WERI-Rb-1 (cell line): ENCODE measurements at places on chromosomes 5 and 9.

GRCh38 chr9:113946496-113947115 lies 70.5 kb downstream of the ZNF618 start:
- no peak for DNase-seq

- DNase-seq, result no peak
These were observed 13.0 kb downstream of the SH3PXD2B start for GRCh38 chr5:172441262-172441751.

- peak; percentile 33 for DNase-seq
These were observed 70.2 kb upstream of the ALDH1A1 start for GRCh38 chr9:73023025-73023541.

DNA sequence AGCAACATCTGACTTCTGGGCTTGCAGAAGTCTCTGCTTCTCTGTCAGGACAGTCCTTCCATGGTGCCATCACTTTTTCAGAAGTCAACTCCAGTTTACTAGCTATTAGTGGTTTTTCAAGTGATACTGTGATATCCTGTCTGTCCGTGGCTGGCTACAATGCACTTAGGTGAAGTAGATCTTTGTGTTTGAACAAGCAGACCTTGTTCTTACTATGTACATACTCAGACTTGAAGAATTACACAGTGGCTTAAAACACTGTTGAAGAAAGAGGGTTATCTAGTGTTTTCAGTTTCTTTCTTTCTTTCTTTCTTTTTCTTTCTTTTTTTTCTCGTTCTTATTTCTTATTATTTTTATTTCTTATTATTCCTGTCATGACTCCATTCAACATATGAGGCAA lies 228.7 kb downstream of the NTRK2 start:
- DNase-seq, result no peak

DNA sequence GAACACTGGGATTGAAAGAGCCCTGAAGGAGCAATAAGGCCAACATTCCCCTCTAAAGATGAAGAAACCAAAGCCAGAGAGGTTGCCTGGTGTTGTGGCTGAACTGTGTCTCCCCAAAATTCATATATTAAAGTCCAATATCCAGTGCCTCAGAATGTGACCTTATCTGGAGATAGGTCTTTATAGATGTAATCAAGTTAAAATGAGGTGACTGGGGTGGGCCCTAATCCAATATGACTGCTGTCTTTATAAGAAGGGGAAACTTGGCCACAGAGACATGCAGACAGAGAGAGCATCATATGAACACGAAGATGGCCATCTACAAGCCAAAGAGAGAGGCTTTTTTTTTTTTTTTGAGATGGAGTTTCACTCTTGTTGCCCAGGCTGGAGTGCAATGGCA lies 66.9 kb upstream of the PLPP1 start:
- DNase-seq, result no peak

DNA sequence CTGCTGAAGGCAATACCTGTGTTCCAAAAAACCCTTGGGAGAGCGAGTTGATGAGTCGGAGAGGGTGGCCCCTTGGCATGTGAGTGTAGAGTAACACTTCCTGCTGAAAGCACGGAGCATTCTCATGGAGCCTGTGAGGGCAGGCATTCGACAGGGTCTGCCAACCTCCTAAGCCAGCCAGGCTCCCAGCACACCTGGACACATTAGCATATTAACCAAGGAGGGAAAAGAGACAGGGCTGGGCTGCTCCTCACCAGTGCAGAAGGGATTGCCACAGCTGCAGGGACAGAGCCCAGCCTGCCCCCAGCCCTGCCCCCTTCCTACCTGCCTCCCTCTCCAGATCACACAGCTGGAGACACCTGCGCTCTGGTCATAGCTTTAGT lies 46.4 kb upstream of the SEMA4D start:
- no peak for DNase-seq

DNA sequence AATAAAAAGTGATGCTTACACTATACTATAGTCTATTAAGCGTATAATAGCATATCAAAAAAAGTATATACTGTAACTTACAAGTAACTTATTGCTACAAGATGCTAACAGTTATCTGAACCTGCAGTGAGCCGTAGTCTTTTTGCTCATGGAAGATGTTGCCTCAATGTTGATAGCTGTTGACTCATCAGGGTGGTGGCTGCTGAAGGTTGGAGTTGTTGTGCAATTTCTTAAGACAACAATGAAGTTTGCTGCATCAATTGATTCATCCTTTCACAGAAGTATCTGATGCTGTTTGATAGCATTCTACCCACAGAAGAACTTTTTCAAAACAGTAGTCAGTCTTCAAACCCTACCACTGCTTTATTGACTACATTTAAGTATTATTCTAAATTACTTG lies 7.8 kb upstream of the C9orf40 start:
- no peak for DNase-seq

DNA sequence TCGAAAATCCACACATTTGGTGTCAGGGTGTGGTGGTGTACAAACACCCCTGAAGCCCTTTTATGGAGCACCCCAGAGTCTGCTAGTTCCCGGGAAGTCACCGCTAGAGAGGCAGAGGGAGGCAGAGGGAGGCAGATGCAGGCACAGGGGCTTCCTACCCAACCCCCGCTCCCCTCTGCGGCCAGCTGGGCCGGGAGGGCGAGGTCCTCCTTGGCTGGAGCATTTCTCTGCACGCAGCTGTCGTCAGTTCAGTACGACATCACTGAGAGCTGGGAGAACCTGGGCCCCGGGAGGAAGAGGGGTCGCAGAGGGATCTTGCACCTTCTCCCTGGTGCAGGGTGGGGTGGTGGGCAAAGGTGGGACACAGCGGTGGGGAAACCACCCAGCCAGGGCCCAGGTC lies 15.8 kb upstream of the UBAC1 start:
- peak; percentile 69 for DNase-seq

GRCh38 chr5:99441235-99441634 lies 512.4 kb upstream of the CHD1 start:
- DNase-seq, result no peak

- no peak for DNase-seq
These were observed 270.2 kb upstream of the RASA1 start for GRCh38 chr5:86997516-86997915.

- no peak for DNase-seq
These were observed 515.1 kb upstream of the TNC start for GRCh38 chr9:115633104-115633503.

DNA sequence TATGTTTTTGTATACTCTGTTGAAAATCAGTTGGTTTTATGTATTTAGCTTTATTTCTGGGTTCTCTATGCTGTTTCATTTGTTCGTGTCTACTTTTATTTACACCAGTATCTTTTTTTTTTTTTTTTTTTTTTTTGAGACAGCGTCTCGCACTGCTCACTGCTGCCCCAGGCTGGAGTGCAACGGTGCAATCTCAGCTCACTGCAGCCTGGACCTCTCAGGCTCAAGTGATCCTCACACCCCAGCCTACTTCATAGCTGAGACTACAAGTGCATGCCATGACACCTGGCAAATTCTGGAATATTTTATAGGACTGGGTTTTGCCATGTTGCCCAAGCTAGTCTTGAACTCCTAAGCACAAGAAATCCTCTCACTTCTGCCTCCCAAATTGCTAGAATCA lies 869.4 kb upstream of the CDH6 start:
- no peak for DNase-seq

- DNase-seq, result no peak
These were observed 233.7 kb downstream of the ARHGEF28 start for GRCh38 chr5:73859696-73860095.

GRCh38 chr5:170473642-170474041 lies 30.2 kb upstream of the KCNIP1 start:
- no peak for DNase-seq

DNA sequence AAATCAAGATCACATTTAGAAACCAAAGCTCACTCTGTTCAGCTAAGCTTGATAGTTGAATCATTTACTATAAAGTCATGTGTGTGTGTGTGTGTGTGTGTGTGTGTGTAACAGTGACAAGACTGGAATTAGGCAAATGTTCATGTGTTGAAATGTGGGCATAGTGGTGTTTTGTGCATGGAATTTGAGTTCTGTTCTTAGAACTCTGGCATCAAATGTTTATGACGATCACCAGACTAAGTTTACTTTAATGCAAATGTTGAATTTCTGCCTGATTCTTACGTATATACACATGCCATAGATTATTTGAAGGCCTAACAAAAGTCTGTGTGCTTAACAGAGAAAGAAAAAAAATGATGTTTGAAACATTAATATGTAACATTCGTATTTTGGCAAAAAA lies 72.8 kb upstream of the COL5A1 start:
- DNase-seq, result no peak

- DNase-seq, result no peak
These were observed 9.5 kb downstream of the CXXC5 start for GRCh38 chr5:139657363-139658321.

GRCh38 chr5:139394654-139395566 lies at the start of gene PROB1:
Gene PROB1 (minus strand): TSS chr5:139395104. CDS start chr5:139395081, 23 bp downstream.
- no peak for DNase-seq

DNA sequence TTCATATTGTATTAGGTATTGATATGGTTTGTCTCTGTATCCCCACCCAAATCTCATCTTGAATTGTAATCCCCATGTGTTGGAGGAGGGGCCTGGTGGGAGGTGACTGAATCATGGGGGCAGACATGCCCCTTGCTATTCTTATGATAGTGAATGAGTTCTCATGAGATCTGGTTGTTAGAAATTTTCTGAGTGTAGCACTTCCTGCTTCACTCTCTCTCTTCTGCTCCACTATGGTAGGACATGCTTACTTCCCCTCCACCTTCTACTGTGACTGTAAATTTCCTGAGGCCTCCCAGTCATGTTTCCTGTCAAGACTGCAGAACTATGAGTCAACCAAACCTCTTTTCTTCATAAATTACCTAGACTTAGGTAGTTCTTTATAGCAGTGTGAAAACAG lies 187.4 kb upstream of the SLC24A2 start:
- no peak for DNase-seq

DNA sequence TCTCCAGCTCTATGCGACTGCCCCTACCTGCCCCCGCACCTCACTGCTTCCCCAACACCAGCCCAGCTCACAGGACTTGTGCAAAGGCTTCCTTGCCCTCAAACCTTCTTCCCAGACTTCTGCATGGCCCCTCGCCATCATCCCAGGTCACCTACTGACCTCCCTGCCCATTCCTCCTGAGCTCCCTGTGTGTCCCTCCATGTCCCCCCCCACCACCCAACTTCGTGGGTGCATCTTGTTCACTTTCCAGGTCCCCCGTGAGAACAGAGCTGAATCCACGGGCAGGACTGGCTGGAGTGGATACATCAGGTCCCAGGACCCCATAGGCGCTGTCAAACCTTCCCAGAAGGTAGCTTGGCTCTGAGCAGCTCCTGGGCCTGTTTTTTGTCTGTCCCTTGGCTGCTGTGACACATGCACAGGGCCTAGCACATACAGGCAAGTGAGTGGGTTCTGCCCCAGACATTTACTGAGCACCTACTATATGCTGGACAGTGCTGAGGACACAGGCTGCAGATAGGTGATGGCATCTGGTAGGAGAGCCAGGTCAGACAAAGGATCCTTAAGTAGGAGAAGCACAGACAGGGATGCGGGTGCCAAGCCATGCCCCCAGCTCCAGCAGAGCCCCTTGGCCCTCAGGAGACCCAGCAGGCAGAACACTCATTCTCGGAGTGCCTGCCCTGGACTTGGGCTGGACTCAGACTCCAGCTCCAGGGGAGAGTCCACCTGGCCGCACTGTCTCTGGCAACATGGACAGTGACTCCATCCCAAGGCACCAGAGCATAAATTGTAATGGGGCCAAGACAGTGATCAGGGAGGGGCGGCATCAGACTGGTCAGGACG lies 15.0 kb downstream of the NINJ1 start:
- no peak for DNase-seq

- DNase-seq, result no peak
These were observed 45.3 kb upstream of the TTC39B start for GRCh38 chr9:15352306-15352705.

- no peak for DNase-seq
These were observed 176.4 kb downstream of the AUH start for GRCh38 chr9:91185193-91185886.

DNA sequence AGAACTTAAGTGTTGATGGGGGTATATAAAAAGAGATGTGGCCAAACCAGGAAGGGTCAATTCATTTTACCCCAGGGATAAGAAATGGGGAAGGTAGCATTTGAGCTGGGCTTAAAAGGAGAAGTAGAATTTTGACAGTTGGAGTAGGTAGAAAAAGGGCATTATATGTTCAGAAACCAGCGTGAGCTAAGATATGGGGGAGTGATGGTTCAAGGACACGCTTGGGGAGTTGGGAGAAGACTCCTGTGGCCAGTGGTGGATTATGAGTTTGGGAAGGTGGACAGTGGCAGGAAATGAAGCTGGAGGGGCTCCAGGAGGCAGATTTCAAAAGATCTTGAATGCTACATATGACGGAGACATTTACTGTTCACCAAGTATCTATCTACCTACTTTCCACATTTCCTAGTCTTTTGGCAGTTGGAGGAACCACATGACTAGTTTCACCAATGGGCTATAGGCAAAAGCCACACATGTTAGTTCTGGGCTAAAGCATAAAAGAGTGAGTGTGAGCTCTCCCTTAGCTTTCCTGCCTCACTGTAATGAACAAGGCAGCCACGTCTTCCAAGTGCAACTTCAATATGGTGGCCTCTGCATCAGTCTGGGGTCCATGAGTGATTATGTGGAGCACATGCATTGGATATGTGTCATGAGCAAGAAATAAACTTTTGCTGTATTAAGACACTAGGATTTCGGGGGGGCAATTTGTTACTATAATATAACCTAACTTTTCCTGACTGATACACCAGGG lies 15.7 kb upstream of the GSN start:
- no peak for DNase-seq

DNA sequence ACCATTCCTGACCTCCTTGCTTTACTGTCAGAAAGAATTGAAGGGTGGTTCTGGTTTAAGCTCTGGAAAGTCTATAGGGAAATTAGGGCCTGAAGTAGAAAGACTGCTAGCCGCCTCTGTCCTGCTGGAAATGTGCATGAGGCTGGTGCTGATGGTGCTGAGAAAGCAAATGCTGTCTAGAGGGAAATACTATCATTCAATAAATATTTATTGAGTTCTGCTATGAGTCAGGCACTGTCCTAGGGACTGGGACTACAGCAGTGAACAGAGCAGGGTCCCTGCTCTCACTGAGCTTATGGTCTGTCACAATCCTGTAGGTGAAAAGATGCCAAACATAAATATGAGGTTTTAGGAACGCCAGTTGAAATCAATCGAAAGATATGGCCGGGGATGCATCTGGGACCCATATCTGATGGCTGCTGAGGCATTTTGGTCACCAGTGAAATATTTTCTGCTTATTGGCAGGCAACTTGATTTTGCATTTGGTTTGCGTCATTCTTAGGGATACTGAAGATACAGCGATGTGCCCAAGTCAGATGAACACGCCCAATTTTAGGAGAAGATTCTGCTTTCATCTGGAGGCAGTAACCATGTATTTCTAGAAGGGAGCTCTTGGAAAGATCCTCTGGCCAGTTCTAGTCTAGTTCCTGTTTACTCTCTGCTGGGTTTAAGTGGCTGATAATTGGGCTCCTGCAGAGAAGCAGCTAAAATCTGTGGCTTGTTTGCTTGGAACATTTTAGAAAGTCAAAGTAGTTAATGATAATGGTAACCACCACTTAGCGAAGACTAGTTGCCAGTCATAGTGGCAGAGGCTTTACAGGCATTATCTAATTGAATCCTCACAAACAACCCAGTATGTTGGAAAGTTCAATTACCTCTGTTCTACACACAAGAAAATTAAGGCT lies 73.3 kb downstream of the INSYN2B start:
- no peak for DNase-seq
